ENCODE measurements at places on chromosomes 13 and 19. TPM values are rescaled to one million over a fixed set of nuclear protein-coding genes. Genes with fewer than 3 reads are reported as not detected.

Gene MIA
- total RNA-seq: 4.5 TPM

Gene ENOX1
- total RNA-seq: 2.0 TPM

Gene DKKL1
- not detected for total RNA-seq

Gene ZNF235
- total RNA-seq: 6.8 TPM

Gene WASF3
- 11.5 TPM for total RNA-seq

Gene SERP2
- 3.7 TPM for total RNA-seq

Gene LILRB5
- total RNA-seq: 6.5 TPM

Gene GIPR
- 10.3 TPM for total RNA-seq

Gene ZNF440
- total RNA-seq: 14.1 TPM

Gene RASGRP4
- 3.5 TPM for total RNA-seq

Gene VPS36
- 41.6 TPM for total RNA-seq

Gene FBXO17
- total RNA-seq: 19.1 TPM

Gene EFNA2
- 8.4 TPM for total RNA-seq

Gene S1PR4
- 2.4 TPM for total RNA-seq

Gene SLC17A7
- 1.6 TPM for total RNA-seq

Gene NAPSA
- 8.1 TPM for total RNA-seq

Gene TSKS
- total RNA-seq: 0.58 TPM

Gene ZNF442
- 3.4 TPM for total RNA-seq

Gene TMEM150B
- total RNA-seq: 10.1 TPM

Gene ZNF492
- total RNA-seq: 0.14 TPM

Gene OR7C1
- 0.14 TPM for total RNA-seq

Gene RAX2
- not detected for total RNA-seq

Gene GSX1
- not detected for total RNA-seq

Gene LYPD5
- total RNA-seq: 1.6 TPM

Gene ATXN8OS
- not detected for total RNA-seq

Gene GFY
- total RNA-seq: not detected

Gene ZNF135
- 11.1 TPM for total RNA-seq

Gene FPR3
- 7.0 TPM for total RNA-seq

Gene ZNF766
- 17.4 TPM for total RNA-seq

Gene PSG7
- not detected for total RNA-seq

Gene ELSPBP1
- total RNA-seq: not detected

Gene C13orf46
- 11.8 TPM for total RNA-seq

Gene FSD1
- total RNA-seq: 1.3 TPM

Gene RGL3
- total RNA-seq: 72.0 TPM

Gene NLRP5
- not detected for total RNA-seq

Gene ZNF626
- total RNA-seq: 21.8 TPM

Gene LRG1
- total RNA-seq: 16.2 TPM

Gene CRTC1
- total RNA-seq: 23.6 TPM

Gene TMEM161A
- total RNA-seq: 33.2 TPM

Gene ZNF302
- total RNA-seq: 28.8 TPM

Gene DAND5
- total RNA-seq: 0.26 TPM

Gene OR10H3
- not detected for total RNA-seq

Gene ZNF837
- 2.9 TPM for total RNA-seq

Gene CLEC17A
- total RNA-seq: 0.09 TPM

Gene ZNF813
- 13.2 TPM for total RNA-seq

Gene ZNF805
- 14.8 TPM for total RNA-seq

Gene SLC10A2
- 5.2 TPM for total RNA-seq

Gene SPACA4
- total RNA-seq: not detected

Gene PSPN
- 4.5 TPM for total RNA-seq

Gene SLC27A1
- total RNA-seq: 37.1 TPM

Gene KASH5
- not detected for total RNA-seq

Gene PLPP2
- 224 TPM for total RNA-seq

Gene C1QTNF9B
- not detected for total RNA-seq

Gene OPA3
- total RNA-seq: 11.5 TPM

Gene CBY2
- not detected for total RNA-seq

Gene ZNF90
- 3.9 TPM for total RNA-seq

Gene GIPC1
- 127 TPM for total RNA-seq

Gene CYP2A6
- total RNA-seq: 1.9 TPM

Gene ZMYM2
- total RNA-seq: 75.1 TPM

Gene IFNL1
- total RNA-seq: not detected

Measured in mucosa of gallbladder (tissue), 1 donor.